Activated T-helper 17 cell treated with anti-CD3 and anti-CD28 coated beads, Interleukin-2, amount 50 U/mL, for 72 hours (primary cell): ENCODE measurements at places on chromosomes 6 and 20. TPM values are rescaled to one million over a fixed set of nuclear protein-coding genes. Genes with fewer than 3 reads are reported as not detected.

MYLIP gene
- 6.0 TPM for total RNA-seq

KCNG1 gene
- 0.28 TPM for total RNA-seq

TSHZ2 gene
- 29.8 TPM for total RNA-seq

AARS2 gene
- total RNA-seq, result 10.2 TPM

FGD2 gene
- 8.3 TPM for total RNA-seq

SMOC2 gene
- total RNA-seq, result not detected

ARHGAP40 gene
- total RNA-seq, result not detected

ADGRB3 gene
- 0.05 TPM for total RNA-seq

DCDC2 gene
- 0.11 TPM for total RNA-seq

SPDEF gene
- not detected for total RNA-seq

KHDC1L gene
- not detected for total RNA-seq

GPR63 gene
- 3.0 TPM for total RNA-seq

PKIB gene
- total RNA-seq, result 1.1 TPM

DEFB114 gene
- not detected for total RNA-seq

DACT2 gene
- 0.13 TPM for total RNA-seq

NNAT gene
- 0.66 TPM for total RNA-seq
